Right atrium auricular region (tissue), 2 donors: ENCODE measurements at places on chromosomes 13 and 19. TPM values are rescaled to one million over a fixed set of nuclear protein-coding genes. Genes with fewer than 3 reads are reported as not detected.

ZNF99 gene
- not detected for total RNA-seq

ZNF577 gene
- 6.4 TPM for total RNA-seq

GRCh38 chr19:2798733-2799132, 13.4 kb downstream of the THOP1 start:
- peak; percentile 72 for DNase-seq
- no peak overlapping the region for H3K4me3 ChIP-seq
- no peaks in the 10 kb centered on the region for H3K4me1 ChIP-seq
- H3K27me3 ChIP-seq, result no peaks in the 10 kb centered on the region

- DNase-seq, result no peak
- no peaks in the 10 kb centered on the region for H3K36me3 ChIP-seq
- H3K4me1 ChIP-seq, result no peaks in the 10 kb centered on the region
- H3K4me3 ChIP-seq, result no peak overlapping the region
- H3K27ac ChIP-seq, result no peak overlapping the region
These were observed 2513.2 kb downstream of the PCDH9 start for GRCh38 chr13:64716936-64717335.

PNMA8B gene
- 1.0 TPM for total RNA-seq

APC2 gene
- 0.04 TPM for total RNA-seq

DNA sequence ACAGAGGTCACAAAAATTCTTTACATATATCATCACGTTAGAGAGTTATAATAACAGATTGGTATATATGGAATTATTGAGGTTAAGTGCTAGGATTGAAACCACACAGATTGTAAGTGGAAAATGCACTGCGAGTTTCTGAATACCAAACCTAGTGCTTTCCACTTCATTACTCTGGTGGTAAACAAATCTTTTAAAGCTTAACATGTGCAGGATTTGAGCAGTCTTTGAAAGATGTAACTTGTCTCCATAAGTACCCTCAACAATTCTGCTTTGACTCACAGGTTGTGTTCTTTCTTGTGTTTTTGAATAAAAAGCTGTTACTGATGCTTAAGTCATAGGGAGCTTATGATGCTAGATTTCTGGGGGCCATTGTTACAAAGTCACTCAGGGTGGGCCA, 314.7 kb upstream of the DACH1 start:
- no peaks in the 10 kb centered on the region for H3K36me3 ChIP-seq
- H3K4me3 ChIP-seq, result no peak overlapping the region
- H3K27me3 ChIP-seq, result no peaks in the 10 kb centered on the region
- H3K27ac ChIP-seq, result no peak overlapping the region
- H3K4me1 ChIP-seq, result no peaks in the 10 kb centered on the region

- H3K36me3 ChIP-seq, result no peaks in the 10 kb centered on the region
- DNase-seq, result no peak
- peaks cover 6% of the 10 kb centered on the region for H3K4me1 ChIP-seq
- H3K4me3 ChIP-seq, result peak overlapping the region; percentile 52
- no peaks in the 10 kb centered on the region for H3K27me3 ChIP-seq
These were observed 1.1 kb downstream of the MAB21L1 start for GRCh38 chr13:35475212-35475959.

KIR2DL1 gene
- not detected for total RNA-seq

CYP2F1 gene
- not detected for total RNA-seq

- no peak for DNase-seq
- H3K36me3 ChIP-seq, result no peaks in the 10 kb centered on the region
- H3K4me1 ChIP-seq, result no peaks in the 10 kb centered on the region
- no peak overlapping the region for H3K27ac ChIP-seq
These were observed 47.8 kb downstream of the FGF14 start for GRCh38 chr13:102354011-102354410.

KLHL26 gene
- 5.7 TPM for total RNA-seq
